ENCODE measurements at places on chromosomes 11 and 22.

GRCh38 chr11:119504371-119504770 is 81.4 kb upstream of the THY1 start:
- no peaks in the 10 kb centered on the region for H3K27me3 ChIP-seq
- H3K27ac ChIP-seq, result no peak overlapping the region
- no peak overlapping the region for H3K4me3 ChIP-seq
- H3K36me3 ChIP-seq, result no peaks in the 10 kb centered on the region

DNA sequence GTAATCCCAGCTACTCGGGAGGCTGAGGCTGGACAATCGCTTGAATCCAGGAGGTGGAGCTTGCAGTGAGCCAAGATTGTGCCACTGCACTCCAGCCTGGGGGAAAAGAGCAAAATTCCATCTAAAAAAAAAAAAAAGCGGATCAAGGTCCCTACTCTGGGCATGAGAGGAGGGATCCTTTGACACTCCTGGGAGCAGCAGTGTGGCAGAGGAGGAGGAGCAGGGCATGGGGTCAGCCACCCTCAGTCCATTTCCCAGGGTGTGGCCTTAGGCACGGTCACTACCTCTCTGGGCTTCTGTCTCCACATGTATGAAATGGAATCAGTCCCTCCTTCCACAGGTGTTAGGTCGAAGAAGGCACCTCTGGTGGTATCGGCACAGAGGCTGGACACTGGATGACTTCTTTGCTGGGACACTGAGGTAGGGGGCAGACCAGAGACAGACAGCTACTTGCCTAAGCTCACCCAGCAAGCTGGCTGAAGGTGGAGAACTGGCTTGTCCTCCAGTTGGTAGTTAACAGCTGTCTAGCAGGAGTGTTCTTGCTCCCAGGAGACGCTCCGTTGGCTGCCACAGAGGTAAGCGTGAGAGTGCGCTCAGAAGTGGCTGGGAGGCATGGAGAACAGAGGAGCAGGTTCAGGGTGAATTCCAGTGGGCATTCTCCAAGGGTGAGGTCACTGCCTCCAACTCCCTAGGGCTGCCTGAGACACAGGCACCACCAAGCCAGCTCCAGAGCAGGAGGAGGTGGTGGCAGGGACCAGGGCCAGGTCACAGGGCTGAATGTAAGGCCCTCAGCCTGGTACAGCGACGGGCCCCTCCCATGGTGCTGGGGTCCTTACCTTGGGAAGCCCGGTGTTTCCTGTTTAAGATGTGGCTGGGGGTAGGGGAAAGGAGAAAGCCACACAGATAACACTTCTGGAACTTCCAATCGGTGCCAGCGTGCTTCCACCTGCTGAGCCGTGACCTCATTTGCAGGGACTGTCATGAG is 19.5 kb downstream of the TXN2 start:
- no peaks in the 10 kb centered on the region for H3K36me3 ChIP-seq
- H3K27me3 ChIP-seq, result no peaks in the 10 kb centered on the region
- H3K4me3 ChIP-seq, result no peak overlapping the region
- no peak for DNase-seq
- H3K27ac ChIP-seq, result no peak overlapping the region

DNA sequence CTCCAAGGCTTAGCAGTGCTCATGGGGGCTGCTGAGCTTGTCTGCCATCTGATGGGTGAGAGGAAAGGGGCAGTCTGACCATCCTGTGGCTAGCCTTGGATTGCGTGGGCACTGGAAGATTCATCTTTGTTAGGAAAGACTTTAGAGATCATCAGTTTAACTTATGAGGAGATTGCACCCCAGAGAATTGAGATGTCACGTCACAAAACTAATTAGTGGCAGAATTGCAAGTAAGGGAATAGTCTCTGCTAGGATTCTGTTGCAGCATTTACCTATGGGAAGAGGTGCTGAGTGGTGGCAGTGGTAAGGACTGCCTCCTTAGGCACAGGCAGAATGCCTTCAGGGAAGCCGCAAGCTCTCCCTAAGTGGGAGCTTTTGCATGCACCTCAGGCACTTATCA is 42.8 kb upstream of the HSPA8 start:
- no peaks in the 10 kb centered on the region for H3K27me3 ChIP-seq
- no peak overlapping the region for H3K4me3 ChIP-seq
- no peak for DNase-seq
- no peak overlapping the region for H3K27ac ChIP-seq
- H3K4me1 ChIP-seq, result no peaks in the 10 kb centered on the region

GRCh38 chr11:12161137-12161536 is 50.7 kb downstream of the MICAL2 start:
- H3K36me3 ChIP-seq, result no peaks in the 10 kb centered on the region
- H3K27ac ChIP-seq, result no peak overlapping the region
- H3K4me3 ChIP-seq, result no peak overlapping the region
- H3K4me1 ChIP-seq, result no peaks in the 10 kb centered on the region
- H3K27me3 ChIP-seq, result no peaks in the 10 kb centered on the region
- DNase-seq, result no peak

DNA sequence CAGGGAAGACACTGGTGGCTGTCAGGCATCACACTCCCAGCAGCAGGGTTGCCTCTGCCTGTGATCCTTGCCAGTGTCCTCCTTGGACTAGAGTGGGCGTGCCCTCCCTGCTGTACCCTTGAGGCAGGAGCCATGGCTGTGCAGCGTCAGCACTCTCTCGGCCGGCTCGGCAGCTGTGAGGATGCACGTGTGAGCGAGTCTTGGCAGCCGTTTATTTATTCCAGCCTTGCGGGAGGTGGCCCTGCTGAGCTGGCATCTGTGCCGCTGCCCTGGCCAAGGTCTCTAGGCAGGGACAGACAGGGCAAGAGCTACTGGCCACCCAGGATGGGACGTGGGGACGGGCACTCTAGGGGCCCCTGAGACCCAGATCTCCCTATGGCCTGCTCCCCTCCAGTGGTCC is 33.9 kb downstream of the TSPAN4 start:
- no peak for DNase-seq
- H3K4me3 ChIP-seq, result no peak overlapping the region
- no peaks in the 10 kb centered on the region for H3K27me3 ChIP-seq
- no peaks in the 10 kb centered on the region for H3K4me1 ChIP-seq
- no peak overlapping the region for H3K27ac ChIP-seq

- no peaks in the 10 kb centered on the region for H3K36me3 ChIP-seq
- DNase-seq, result no peak
- H3K4me1 ChIP-seq, result no peaks in the 10 kb centered on the region
- no peaks in the 10 kb centered on the region for H3K27me3 ChIP-seq
Measured at GRCh38 chr22:43880541-43880991, 11.2 kb downstream of the PNPLA5 start.

GRCh38 chr11:57940044-57940756 is 83.5 kb upstream of the OR9Q1 start:
- DNase-seq, result no peak
- H3K27me3 ChIP-seq, result no peaks in the 10 kb centered on the region
- H3K27ac ChIP-seq, result no peak overlapping the region
- no peak overlapping the region for H3K4me3 ChIP-seq

All from neural progenitor cell (in vitro differentiated cells).